Fibroblast of skin of right biceps (primary cell): ENCODE measurements at places on chromosomes 7 and 10.

DNA sequence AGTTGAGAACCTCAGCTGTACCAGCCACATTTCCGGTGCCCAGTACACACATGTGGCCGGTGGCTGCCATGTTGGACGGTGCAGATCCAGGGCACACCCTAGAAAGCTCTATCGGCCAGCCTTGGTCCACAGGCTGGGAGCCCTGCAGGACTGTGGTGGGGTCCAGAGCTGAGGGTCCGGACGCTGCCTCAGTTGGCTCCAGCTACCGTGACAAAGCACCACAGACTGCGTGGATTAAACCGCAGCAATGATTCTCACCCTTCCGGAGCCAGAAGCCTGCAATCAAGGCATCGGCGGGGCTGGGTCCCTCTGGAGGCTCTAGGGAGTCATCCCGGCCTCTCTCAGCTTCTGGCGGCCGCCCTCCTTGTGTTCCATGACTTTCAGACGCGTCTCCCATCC, 50.1 kb downstream of the PDGFA start:
- DNase-seq: no peak

GRCh38 chr7:116706668-116707126, 34.7 kb downstream of the MET start:
- peak; percentile 59 for DNase-seq

- peak; percentile 36 for DNase-seq
Measured at GRCh38 chr7:964401-965231, 10.1 kb upstream of the ADAP1 start.

DNA sequence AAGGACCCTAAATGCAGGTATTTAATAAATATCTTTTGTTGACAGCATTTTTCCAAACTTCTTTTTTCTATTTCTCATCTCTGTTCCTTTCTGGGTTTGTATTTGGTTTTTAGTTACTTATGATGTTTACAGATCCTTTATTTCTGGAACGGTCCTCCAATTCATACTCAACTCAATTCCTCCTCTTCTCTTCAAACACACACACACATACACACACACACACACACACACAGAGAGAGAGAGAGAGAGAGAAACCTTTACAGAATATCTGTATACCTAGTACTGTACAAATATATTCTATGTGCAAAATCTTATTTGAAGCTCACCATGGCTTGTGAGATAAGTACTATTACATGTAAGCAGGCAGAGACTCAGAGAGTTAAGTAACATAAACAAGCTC, 21.6 kb upstream of the GOT1 start:
- DNase-seq: no peak

DNA sequence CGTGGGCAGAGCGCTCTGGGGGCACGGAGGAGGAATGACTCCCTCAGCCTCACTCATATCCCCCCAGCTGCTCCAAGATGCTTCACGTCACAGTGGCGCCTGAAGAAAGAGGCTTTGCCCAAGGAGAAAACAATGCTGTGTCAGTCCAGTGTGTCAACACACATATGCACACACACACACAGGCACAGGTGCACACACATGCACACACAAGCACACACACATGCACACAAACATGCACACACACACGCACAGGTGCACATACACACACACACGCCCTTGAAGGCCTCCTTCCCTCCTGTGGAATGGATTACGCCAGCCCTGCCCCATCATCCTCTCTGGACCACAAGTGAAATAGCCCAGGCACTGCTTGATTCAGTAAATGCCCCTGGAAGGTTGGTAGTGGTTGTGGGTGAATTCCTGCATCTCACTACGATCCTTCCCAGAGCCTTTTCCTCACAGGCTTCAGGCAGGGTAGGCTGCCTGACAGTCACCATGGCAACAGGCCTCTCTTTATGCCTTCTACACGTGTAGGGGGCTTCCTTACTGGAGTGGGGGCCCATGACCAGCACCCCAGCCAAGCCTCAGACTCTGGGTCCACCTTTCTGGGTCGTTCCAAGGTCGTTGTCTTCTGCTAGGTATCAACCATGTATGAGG, 371.5 kb upstream of the PODXL start:
- no peak for DNase-seq

GRCh38 chr7:69808391-69808790, 210.1 kb downstream of the AUTS2 start:
- DNase-seq: peak; percentile 40

DNA sequence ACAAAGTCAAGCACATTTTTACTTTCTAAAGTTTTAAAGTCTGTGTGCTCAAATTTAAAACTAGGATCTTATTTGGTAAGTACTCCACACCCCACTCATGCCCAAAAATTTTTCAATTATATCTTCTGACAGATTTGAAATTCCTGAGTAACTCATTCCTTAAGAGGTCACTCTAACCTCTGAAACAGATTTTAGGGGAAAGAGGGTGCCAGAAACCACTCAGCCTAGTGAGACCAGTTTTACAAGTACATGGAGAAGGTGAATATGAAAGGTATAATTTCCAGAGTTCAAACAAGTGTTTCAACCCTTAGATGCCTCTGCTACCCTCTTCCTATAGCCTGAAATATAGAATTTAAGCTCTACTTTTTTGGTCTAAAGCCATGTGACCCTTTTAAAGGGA, 79.2 kb downstream of the C7orf25 start:
- peak; percentile 13 for DNase-seq

- DNase-seq: no peak
Measured at GRCh38 chr10:66234872-66235271, 691.0 kb upstream of the LRRTM3 start.

- DNase-seq: peak; percentile 82
Measured at GRCh38 chr7:22601812-22602565, 102.0 kb upstream of the STEAP1B start.

GRCh38 chr10:21184984-21185383, 287.9 kb upstream of the NEBL start:
- no peak for DNase-seq

DNA sequence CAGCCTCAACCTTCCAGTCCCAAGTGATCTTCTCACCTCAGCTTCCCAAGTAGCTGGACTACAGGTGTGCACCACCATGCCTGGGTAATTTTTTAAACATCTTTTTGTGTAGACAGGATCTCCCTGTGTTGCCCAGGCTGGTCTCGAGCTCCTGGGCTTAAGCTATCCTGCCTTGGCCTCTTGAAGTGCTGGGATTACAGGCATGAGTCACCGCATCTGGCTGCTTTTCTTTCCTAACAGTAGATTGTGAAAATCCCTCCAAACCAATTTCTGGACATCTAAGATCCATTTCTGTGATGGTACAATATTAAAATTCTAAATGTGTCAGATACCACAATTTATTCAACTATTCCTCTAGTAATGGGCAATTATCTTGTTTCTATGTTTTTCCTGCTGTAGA, 38.7 kb downstream of the RAB18 start:
- peak; percentile 31 for DNase-seq

- DNase-seq: no peak
Measured at GRCh38 chr7:144436500-144436899, 33.0 kb upstream of the NOBOX start.

DNA sequence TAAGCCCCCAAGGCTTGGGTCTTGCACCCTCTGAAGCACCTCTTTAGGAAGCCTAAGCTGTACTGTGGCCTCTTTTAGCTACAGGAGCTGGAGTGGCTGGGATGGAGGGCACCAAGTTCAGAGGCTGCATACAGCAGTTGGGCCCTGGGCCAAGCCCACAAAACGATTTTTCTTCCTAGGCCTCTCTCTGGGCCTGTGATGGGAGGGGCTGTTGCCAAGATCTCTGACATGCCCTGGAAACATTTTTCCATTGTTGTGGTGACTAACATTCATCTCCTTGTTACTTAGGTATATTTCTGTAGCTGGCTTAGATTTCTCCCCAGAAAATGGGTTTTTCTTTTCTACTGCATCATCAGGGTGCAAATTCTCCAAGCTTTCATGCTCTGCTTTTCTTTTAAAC, 375.7 kb upstream of the NPSR1 start:
- no peak for DNase-seq

GRCh38 chr7:128154504-128154903, 86.6 kb upstream of the LEP start:
- DNase-seq: no peak
